Vagina (tissue), 2 donors: ENCODE measurements at places on chromosomes 2 and 18. TPM values are rescaled to one million over a fixed set of nuclear protein-coding genes. Genes with fewer than 3 reads are reported as not detected.

DNA sequence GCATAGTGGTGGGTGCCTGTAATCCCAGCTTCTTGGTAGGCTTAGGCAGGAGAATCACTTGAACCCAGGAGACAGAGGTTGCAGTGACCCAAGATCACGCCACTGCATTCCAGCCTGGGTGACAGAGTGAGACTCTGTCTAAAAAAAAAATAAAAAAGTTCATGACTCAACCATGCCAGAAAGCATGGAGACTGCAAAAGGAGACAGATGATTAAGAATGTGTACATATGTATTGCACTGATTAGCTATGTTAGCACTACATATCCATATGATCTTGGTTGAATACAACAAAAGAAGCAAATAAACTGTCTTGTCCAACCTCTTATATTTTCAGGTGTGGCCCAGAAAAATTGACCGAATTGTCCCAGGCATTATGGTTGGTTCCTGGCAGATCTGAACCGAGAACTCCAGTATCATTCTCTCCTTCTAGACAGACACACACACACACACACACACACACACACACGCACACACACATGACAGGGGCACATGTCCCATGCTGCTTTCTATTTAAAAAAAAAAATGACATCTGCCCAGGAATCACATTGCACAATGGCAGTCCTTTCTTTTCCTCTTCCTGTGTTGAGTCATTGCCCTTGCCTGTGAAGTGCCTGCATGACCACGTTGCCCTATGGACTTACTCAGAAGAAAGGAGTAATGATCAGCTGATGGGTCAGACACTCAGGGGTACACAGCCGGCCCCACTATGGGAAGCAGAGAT lies 65.6 kb downstream of the MYCN start:
- no peak for DNase-seq

DNA sequence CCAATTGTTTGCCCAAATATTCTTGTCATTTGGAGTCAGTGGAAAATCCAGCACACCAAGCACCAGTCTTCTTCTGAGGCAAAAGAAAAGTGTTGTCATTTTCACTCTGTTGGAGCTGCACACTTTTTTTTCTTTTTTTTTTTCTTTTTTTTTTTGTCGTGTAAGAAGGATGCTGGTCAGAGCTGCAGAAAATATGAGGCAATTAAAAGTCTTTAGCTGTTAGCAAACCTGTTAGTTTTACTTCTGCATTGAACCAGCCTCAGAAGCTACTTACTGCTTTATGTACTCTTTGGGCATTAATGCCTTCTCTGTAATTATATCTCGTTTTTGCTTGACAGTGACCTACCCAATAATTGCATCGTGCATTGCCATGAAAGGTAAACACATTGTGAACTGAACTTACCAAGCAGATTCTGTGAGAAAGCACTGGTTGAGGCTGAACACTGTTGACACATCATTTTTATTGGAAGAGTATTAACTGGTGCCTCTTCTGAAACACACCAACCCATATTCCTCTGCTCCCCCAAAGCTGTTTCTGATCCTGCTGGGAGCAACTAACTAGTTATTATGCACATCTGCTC lies 165.4 kb downstream of the CAPN13 start:
- DNase-seq, result no peak

DNA sequence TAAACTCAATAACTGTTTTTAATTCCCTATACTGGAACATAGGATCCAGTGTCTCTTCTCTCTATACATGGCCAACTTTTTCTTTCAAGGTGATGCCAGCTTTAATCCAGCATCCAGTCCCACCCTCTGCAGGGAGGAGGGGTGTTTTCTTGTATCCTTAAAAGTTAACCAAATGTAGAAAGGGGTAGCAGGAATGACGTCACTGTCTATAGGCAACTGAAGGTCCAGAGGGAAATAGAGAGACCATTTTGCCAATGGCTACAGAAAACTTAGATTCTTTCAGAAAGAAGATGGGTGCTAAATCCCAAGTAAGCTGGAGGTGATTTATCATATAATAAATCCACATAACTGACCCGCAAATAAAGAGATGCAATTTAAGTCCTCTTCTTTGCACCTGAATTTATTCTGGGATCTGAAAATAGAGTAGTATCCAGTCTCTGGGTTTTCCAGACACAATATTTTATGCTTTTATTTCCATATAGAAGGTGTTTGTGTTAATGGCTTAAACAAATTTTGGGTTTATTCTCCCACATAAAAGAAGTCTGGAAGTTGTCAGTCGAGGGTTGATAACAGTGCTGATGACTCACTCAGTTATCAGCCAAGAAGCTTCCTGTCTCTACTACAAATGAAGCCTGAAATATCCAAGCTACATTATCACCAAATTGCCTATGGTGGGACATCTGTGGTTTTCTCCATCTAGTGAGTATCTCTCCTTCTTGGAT lies 5.7 kb upstream of the DNER start:
- no peak for DNase-seq

The GALNT13 gene
- 0.25 TPM for total RNA-seq

GRCh38 chr2:147449323-147449991 lies 395.4 kb upstream of the ACVR2A start:
- no peak for DNase-seq

DNA sequence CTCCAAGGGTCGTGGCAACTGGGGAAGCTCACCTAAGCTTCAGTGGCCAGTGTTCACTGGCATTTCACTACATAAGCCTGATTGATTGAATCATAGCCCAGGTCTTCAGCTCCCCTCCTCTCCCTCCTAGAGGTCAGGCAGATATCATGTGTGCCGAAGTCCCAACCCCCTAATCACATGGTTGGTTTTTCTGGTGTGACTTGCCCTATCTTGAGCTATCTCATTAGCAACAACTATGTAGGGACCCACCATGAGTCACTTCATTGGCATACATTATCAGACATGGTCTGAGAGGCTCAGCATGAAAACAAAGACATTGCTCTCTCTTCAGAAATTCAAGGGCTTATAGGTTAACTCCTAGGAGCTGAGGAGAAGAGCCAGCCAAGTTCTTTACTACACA lies 76.8 kb downstream of the LYPD1 start:
- peak; percentile 44 for DNase-seq

- no peak for DNase-seq
These were observed 35.8 kb downstream of the CASP10 start for GRCh38 chr2:201218780-201219179.

DNA sequence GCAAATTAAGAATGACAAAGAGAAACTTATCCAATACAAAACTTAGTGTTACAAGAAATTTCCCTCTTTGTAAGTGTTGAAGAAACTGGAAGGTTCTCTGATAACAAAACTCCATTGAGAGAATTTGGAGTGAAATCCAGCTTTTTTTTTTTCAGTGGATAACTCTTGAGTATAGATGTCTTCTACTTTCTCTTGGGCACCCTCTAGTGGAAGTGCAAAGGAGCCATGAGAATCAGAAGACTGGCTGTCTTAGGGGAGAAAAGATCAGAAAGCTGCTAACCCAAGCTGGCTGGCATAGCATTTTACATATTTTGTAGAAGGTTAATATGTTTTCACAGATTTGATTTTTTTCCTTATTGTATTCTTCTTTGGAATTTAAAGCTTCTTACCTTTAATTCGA lies 138.8 kb upstream of the SATB2 start:
- no peak for DNase-seq

GRCh38 chr2:84278386-84278785 lies 180.7 kb downstream of the SUCLG1 start:
- DNase-seq, result no peak

- no peak for DNase-seq
These were observed 159.7 kb upstream of the BOD1L2 start for GRCh38 chr18:56987236-56987635.

GRCh38 chr2:26080356-26080755 lies 46.5 kb downstream of the RAB10 start:
- DNase-seq, result no peak

The RIT2 gene
- not detected for total RNA-seq

DNA sequence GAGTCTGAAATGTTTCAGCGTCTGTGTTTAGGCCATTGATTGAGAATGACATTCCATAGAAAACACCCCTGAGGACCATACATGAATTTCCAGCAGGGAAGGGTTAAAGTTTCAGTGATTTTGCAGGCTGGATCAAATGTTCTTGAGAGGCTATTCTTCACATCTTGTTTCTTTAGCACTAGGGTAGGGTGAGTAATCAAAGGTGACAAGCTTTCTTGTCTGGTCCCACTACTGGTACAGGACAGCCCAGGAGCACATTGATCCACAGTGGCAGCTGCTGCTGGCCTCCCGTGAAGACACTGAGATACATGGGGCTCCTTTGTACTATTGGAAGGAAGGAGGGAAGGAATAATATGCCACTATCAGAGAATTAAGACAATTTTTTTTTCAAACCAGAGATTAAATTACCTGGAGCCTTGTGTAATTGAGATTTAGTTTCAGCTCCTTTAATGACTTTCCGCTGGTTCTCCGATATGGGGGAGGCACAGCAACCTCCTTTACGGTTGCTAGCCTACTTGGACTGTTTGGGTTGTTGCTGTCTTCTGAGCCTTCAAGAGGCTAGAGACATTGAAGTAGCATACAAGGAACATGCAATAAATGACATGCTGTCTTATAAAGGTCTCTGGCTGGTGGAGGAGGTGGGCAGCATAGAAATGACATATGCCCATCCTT lies 368.9 kb downstream of the SOX11 start:
- no peak for DNase-seq

- DNase-seq, result no peak
These were observed 184.1 kb downstream of the MTCL1 start for GRCh38 chr18:8889489-8889888.

The C2orf78 gene
- not detected for total RNA-seq

The WDSUB1 gene
- total RNA-seq, result 2.2 TPM

DNA sequence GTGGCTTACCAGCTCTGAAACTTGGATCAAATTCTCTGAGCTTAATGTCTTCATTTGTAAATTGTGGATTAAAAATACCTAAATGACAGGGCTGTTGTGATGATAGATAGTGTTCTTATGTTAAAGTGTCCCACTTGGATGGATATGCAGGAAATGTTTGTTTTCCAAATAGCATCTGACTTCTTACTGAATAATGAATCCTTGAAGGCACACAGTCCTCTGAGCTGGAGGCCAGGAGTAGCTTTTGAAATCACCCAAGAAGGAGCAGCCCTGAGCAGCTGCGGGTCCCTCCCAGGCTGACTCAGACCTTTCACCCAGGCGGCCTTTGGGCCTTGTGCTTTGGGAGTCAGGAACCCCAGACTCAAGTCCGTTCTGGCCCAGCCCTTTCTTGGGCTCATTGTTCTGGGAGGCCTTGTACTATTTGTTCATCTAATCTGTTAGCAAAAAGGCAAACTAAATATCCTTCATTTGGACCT lies 173.0 kb upstream of the GATA6 start:
- DNase-seq, result no peak

GRCh38 chr2:161075701-161076100 lies 84.5 kb upstream of the TANK start:
- DNase-seq, result no peak

The ALPP gene
- total RNA-seq, result not detected

The POTEF gene
- not detected for total RNA-seq

The CNRIP1 gene
- total RNA-seq, result 43.2 TPM

- DNase-seq, result no peak
These were observed 554.8 kb downstream of the PIK3C3 start for GRCh38 chr18:42509750-42510415.

- peak; percentile 49 for DNase-seq
These were observed 177.1 kb downstream of the FAM210A start for GRCh38 chr18:13548966-13549879.

The DPP10 gene
- total RNA-seq, result not detected

The PAX3 gene
- total RNA-seq, result not detected

DNA sequence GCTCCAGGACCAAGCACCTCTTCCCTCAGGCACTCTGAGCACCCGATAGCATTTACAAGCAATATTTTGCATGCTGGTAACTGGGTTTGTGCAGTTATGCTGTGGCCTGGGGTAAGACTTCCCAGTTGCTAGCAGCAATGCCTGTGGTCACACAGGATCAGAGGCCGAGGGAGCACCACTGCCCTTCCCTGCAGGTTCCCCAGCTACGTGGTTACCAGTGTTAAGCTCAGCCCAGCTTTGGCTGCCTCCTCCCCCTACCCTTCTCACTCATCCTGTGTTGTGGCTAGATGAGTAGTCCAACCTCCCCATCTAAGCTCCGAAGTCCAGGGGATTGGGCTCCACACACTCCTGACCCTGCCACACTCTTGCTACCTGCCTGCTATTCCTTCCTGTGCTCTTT lies 141.1 kb downstream of the CELF4 start:
- DNase-seq, result no peak

The ACADL gene
- total RNA-seq, result 10.6 TPM

DNA sequence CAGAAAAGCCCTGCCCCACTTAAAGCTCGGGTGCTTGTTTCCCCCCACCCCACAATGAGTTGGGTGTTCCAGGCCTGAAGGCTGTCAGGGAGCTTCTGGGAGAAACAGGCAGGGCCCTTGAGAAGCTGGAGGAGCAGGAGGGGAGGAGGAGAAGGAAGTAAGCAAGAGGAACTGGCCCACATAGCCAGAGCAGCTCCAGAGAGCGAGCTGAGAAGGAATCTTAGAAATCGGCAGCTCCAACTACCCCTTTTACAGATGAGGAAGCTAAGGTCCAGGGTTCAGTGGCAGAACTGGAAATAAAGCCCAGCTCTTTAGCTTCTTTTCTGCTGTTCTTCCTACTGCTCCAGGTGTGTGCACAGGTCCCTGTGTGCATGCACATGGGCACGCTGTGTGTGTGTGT lies 12.7 kb upstream of the KCNK3 start:
- DNase-seq, result no peak

The KCNS3 gene
- total RNA-seq, result 20.1 TPM

- no peak for DNase-seq
These were observed 12.0 kb downstream of the MEMO1 start for GRCh38 chr2:31998731-31999383.

GRCh38 chr2:237711458-237712150 lies 84.2 kb downstream of the LRRFIP1 start:
- peak; percentile 80 for DNase-seq

GRCh38 chr2:216690853-216691741 lies 4.3 kb downstream of the IGFBP5 start:
- no peak for DNase-seq

- DNase-seq, result no peak
These were observed 24.7 kb downstream of the TLK1 start for GRCh38 chr2:171136024-171136423.

The G6PC2 gene
- total RNA-seq, result not detected

DNA sequence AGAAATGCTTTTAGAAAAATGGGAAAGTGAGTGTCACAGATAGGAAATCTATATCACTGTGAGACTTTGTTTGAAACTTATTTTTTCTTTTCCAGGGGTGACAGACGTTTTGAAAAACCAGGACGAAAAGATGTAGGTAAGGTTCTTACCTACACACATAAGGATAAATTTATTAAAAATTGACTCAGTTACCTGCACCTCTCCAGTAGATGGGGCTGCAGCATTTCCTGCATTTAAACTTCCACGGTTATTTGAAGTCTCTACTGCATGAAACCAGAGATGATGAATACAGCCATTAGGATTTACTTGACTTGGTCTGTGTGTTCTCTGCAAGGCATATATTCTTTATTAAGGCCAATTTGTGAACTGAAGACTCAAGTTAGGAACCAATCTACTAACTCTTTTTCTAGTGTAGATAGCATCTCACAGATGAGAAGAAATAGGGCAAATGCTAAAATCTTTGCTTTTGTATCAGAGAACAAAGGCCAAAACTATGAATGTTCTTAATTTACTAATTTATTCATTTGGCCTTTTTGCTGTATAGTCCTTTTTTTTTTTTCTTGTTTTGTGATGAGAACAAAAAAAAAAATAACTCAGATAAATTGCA lies 15.0 kb downstream of the KCNJ13 start:
- DNase-seq, result no peak

The UGT1A8 gene
- total RNA-seq, result not detected

The PPP1R1C gene
- not detected for total RNA-seq

The ORMDL1 gene
- 58.9 TPM for total RNA-seq

- DNase-seq, result no peak
These were observed 153.8 kb downstream of the MAP2 start for GRCh38 chr2:209577376-209578357.
